NCI-H187 (cell line): ENCODE measurements at places on chromosomes 6 and 20.

DNA sequence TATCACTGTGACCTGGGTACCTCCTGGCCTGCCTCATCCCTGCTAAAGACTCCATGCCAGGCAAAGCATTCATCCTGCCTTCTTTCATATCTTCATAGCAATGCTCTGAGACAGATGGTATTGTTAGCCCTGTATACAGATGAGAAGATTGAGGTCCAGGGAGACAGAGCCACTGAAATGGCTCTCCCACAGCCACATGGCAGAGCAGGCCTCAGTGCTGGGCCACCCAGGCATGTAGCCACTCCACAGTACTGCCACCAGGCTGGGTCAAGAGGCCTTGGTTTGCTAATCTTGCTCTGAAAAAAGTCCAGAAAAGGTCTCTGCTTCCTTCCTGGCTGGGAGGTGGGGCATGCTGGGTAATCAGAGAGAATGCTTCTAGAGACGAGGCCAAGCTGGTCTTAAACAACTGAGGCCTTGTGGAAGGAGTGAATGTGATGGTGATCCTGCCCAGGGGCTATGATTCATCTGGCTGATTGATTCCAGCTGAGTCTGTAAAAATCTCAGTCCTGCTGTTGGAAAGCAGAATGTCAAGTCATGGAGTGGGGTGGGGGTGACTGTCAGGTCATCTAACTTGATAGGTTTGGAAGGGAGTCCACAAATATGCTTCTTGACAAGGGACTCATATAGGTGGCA, 29.8 kb downstream of the HM13 start:
- DNase-seq = no peak

- no peak for DNase-seq
Observed at GRCh38 chr6:169035385-169036240, 218.0 kb downstream of the THBS2 start.

GRCh38 chr6:138596591-138596990, 97.3 kb upstream of the NHSL1 start:
- no peak for DNase-seq

DNA sequence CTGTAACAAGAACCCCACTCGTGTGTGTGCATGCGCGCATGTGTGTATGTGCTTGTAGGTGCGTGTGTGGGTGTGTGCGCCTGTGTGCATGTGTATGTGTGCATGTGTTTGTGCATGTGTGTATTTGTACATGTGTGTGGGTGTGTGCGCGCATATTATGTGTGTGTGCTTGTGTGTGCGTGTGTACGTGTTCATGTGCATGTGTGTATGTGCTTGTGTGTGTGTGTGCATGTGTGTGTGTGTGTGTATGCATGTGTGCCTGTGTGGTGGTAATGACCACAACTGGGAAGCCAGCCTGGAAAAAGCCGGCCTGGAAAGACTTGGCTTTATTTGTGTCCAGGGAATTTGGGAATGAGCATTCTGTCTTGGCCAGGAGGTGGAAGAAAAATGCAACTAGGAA, 157.5 kb downstream of the PAX1 start:
- DNase-seq = no peak

- DNase-seq = no peak
Observed at GRCh38 chr6:122904166-122904565, 91.9 kb upstream of the CLVS2 start.

DNA sequence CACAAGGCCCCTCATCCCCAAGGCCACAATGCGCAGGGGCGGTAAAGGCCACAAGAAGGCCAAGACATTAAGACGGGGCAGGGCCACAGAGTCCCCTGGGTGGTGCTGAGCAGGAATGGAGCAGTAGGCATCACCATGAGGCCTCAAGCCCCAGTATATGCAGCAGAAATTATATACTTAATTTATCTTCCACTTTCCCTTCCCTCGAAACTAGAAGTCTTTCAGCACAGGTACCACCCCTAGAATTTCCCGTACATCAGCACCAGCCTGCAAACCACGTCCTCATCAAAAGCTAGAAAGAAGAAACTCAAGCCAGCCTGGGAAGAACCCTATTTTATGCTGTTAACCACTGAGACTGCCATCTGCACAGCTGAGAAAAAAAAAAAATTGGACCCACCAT, 89.4 kb downstream of the PLG start:
- DNase-seq = no peak

GRCh38 chr6:6942831-6943230, 164.9 kb upstream of the RREB1 start:
- peak; percentile 42 for DNase-seq

- DNase-seq = no peak
Observed at GRCh38 chr6:88895911-88896310, 67.5 kb downstream of the RNGTT start.

DNA sequence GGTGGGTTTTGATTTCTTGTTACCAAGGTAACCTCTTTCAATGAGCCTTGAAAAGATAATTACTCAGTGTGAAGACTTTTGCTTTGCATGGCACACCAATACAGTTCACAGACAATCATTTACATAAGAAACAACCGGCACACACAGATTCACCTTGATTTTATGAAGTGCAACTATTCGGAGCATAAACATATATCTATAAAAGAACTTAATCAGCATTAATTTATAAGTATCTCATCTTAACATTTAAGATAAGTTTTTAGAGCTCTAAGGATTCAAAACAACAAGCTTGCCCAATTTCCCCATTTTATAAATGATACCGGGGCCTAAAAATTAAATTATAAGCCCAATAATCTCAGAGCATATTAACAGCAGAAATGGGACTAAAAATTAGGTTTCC, 85.9 kb upstream of the PCSK2 start:
- no peak for DNase-seq

- DNase-seq = no peak
Observed at GRCh38 chr6:168249746-168250145, 69.8 kb downstream of the DACT2 start.

DNA sequence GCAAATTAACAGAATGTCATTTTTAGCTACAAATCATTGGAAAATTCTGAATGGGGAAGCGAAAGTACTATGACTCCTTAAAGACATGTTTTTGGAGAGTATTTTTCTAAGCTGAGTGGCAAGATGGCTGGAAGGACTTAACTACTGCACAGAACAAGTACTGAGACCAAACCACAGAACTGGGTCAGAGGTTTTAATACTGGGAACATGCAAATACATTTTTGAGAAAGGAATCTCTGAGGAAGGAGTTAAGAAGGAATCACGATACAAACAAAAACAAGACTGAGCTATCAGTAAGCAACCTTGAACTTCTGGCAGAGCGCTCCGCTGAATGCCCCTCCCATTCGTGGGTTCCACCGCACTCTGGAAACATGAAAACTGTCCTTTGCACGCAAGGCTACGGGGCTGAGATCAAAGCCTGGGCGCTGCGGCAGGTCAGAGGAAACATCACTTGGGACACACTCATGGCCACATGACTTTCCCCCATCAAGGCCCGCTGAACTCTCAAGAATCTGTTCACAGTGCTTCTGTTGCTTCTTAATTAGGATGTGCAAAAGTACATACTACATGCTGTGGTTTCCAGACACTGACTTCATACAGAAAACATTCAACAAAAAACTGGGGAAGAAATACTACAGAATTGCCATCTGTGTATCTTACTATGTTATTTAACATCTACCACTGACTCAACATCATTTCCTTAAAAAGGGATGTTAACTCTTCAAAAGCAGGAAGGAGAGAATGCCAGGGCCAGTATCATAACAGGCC, 27.8 kb downstream of the SLC23A2 start:
- no peak for DNase-seq

GRCh38 chr6:89117211-89118108, at the start of gene SRSF12:
TSS of gene SRSF12 (minus strand) at chr6:89118071. CDS start at chr6:89117887, 184 bp downstream.
- DNase-seq = no peak

GRCh38 chr6:90978046-90978445, 391.2 kb upstream of the MAP3K7 start:
- no peak for DNase-seq

DNA sequence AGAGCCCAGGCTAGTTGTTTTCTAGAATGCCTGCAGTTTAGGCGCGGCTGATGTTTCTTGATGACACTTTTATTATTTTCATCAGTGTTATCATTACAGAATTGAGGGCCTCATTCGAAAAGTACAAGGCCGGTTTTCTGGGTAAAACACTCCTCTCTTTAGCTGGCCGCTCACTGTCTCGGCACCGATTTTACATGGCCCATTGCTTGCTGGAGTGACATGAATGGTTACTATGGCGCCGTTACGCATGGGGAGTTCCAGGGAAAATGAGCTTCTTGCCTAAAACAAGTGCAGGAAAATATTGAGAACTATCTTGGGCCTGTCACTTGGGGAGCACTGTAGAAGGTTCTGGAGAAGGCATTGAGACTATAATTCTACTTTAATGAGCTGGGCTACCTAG, 317.8 kb downstream of the CDH4 start:
- peak; percentile 89 for DNase-seq

DNA sequence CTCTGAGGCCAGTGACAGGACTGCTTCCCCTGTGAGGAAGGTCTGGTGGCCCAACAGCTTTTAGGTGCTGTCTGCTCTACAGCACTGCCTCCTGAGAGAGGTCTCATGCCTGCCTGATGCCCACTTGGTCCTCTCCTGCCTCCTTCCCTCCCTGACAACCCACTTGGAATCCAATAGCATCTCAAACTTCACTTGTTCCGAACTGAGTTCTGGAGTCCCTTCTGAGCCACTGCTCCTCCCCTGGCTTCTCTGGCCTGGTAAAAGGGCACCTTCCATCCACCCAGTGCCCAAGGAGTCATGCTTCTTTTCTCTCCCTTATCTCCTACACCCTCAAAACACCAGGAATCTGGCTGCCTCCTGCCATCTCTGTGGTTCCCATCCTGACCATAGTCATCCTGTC, 1.9 kb downstream of the MAVS start:
- DNase-seq = no peak

DNA sequence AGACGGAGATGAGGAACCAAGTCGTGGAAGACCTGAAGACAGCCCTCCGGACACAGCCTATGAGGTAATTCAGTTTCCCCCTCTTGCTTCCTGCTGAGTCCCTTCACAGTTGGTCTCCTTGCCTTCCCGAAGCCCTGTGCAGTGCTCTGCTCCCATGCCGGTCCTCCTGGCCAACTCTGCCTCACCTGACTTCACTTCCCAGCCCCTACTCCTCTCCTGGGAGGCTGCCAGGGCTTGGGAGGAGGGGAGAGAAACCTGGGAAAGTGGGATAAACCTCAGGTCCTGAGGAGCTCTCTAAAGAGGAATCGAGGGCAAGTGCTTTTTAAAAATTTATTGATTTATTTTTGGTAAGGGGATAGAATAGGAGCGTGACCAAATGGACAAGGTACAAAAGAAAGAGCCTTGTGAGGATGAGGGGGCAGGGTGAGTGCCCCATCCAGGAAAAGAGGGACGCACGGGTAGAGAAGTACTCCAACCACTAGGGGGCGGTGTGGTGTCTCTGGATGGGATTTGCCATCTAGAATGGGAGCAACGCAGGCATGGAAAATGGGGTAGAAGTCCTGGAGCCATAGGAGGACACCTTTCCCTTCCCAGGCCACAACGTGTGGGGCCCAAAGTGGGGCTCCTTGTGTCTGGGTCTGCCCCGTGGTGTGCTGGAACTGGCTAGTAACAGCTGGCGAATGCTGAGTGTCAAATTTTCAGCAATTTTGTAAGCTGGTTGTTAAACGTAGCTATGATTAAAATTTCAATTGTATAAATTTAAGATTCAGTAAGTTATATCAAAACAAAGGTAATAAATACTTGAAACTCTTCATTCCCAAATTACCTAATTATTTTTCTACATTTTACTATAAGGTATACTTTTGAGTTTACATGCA, 69.0 kb downstream of the MOCS1 start:
- peak; percentile 15 for DNase-seq

DNA sequence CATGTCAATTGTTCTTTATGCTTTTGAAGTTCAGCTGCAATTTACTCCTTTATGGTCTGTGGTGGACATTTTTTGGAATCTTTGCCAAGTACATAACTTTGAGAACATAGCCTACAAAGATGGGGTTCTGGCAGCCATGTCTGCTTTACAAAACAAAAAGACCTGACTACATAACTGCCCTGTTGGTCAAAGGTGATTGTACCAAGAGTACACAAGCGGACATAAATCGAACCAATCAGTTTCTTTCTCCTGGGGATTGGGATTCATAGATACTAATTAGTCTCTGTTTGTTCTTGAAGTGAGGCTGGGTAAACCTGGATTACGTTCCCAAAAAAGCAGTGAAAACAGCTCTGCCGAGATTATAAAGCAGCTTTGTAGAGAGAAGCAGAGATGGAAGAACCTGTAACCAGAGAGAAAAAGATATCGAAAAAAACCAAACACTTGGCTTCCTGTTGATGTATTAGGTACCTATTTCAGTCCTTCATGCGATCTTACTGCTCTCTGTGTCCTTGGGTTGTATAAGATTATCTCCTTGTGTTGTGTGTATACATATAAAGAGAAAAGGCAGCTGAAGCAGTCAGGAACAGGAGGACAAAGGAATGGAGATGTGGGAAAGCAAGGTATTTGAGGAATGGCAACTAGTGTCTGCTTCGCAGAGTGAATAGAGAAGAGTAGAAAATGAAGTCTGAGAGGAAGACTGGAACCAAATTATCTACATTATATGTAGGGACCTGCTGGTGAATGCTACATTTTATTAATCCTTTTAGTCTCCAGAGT, 2.7 kb upstream of the ZFAND3 start:
- DNase-seq = no peak

GRCh38 chr6:129525055-129525454, 184.9 kb downstream of the ARHGAP18 start:
- no peak for DNase-seq

DNA sequence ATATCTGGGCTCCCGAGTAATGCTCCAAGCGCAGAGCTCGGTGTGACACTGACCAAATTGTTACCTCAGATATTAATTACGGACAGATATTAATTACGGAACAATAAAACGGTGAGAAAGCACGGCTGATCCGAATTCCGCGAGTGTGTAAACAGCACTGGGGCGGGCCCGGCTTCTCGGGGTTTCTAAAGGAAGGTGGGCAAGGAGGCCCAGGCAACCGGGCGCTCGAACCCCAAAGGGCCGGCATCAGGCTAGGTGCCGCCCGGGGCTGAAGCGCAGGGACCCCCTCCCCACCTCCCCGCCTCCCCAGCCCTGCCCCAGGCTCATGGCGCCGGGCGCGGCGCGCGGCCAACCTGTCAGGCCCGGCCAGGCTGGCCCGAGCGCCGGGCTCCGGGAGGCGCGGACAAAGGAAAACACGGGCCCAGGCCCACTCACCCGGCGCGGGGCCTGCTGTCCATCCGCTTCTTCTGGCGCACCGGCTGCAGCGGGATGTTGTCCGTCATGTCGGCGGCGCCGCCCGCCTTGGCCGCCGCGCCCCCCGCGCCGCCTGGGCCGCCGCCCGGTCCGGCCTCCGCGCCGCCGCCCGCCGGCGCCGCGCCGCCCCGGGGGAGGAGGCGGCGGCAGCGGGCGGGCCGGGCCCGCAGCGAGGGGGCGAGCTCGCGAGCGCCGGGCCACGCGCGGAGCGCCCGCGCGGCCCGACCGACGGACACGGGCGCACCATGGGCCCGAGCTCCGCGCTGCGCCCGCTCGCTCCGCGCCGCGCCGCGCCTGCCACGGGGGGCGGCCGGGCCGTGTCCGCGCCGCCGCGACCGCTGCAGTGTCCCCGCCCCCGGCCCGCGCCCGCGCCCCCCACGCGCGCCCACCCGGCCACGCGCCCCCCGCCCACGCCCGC, at the start of gene ATP9A:
TSS of gene ATP9A (minus strand) at position 524 of the 892 bp plus-strand sequence. CDS start at position 503, 21 bp downstream.
- no peak for DNase-seq
